ENCODE measurements at places on chromosomes 13 and 19. TPM values are rescaled to one million over a fixed set of nuclear protein-coding genes. Genes with fewer than 3 reads are reported as not detected.

Gene LHFPL6
- 22.6 TPM for polyA plus RNA-seq

DNA sequence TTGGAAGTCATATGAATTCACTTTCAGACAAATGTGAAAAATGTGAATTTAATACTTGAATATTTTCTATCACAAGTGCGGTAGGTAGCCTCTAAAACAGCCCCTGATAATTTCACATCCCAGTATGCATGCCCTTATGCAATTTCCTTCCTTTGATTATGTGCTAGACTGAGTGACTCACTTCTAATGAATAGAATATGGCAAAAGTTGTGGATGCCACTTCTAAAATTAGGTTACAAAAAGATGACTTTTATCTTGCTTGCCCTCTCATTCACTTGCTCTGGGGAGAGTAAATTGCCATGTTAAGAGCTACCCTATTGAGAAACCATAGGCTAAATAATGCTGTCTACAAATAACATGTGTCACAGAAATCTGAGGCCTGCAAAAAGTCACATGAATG, 402.5 kb upstream of the PCDH9 start:
- H3K27ac ChIP-seq, result no peak overlapping the region
- H3K4me1 ChIP-seq, result no peaks in the 10 kb centered on the region
- H3K4me3 ChIP-seq, result no peak overlapping the region
- H3K36me3 ChIP-seq, result no peaks in the 10 kb centered on the region

Gene ZNF66
- polyA plus RNA-seq, result 4.3 TPM

- no peak for DNase-seq
- no peak overlapping the region for H3K4me3 ChIP-seq
- no peak overlapping the region for H3K27ac ChIP-seq
- H3K27me3 ChIP-seq, result peaks cover 10% of the 10 kb centered on the region
Measured at GRCh38 chr19:42113641-42114348, 18.5 kb downstream of the POU2F2 start.

DNA sequence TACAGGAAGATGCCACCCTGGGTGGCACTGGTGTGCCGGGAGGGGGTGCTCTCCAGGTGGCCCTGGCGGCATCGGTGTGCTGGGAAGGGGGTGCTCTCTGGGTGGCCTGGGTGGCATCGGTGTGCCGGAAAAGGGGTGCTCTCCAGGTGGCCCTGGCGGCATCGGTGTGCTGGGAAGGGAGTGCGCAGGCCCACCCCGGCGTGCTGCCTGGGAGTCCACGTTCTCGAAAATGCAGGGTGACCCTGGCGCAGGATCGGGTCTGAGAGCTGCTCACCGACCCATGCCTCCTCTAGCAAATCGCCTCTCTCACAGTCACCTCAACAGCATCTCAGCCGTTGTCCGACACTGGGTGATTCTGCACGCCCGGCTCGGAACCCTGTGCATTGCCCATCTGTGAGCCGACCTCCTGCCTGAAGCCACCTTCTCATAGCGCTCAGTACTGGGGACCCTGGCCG, 36.4 kb downstream of the RASA3 start:
- no peak overlapping the region for H3K4me3 ChIP-seq
- no peaks in the 10 kb centered on the region for H3K4me1 ChIP-seq
- H3K27me3 ChIP-seq, result no peaks in the 10 kb centered on the region
- H3K36me3 ChIP-seq, result no peaks in the 10 kb centered on the region
- no peak for DNase-seq

Gene ATP4A
- not detected for polyA plus RNA-seq

DNA sequence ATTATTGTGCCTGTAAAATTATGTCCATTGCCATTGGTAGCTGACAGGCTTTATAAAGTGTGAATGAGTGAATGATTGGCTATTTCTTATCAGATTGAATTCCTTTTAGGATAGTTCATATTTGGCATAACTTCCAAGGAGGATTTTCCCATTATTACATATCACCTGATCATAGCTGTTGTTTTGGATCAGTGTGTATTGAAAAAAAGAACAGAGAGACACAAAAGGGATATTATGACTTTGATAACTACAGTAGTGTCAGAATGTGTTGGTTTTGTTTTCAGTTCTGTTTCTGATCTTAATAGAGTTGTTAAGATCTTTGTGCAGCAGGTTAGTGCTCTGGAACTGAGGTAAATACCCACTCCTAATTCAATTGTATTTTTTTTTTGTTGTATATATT, 103.8 kb downstream of the LRCH1 start:
- H3K27me3 ChIP-seq, result no peaks in the 10 kb centered on the region
- no peaks in the 10 kb centered on the region for H3K36me3 ChIP-seq
- no peak overlapping the region for H3K4me3 ChIP-seq
- no peak for DNase-seq
- H3K4me1 ChIP-seq, result peaks cover 18% of the 10 kb centered on the region
